ENCODE measurements at places on chromosomes 4 and X. TPM values are rescaled to one million over a fixed set of nuclear protein-coding genes. Genes with fewer than 3 reads are reported as not detected.

Gene SPATA18
- 17.0 TPM for total RNA-seq

Gene PRDM8
- 6.2 TPM for total RNA-seq

Gene NAA11
- total RNA-seq: not detected

Gene TREX2
- total RNA-seq: 0.72 TPM

Gene USP26
- not detected for total RNA-seq

Gene PGM2
- total RNA-seq: 37.6 TPM
